ENCODE measurements at places on chromosomes 16 and 17. TPM values are rescaled to one million over a fixed set of nuclear protein-coding genes. Genes with fewer than 3 reads are reported as not detected.

PDILT gene
- not detected for total RNA-seq

CSF3 gene
- 20.6 TPM for total RNA-seq

ASGR1 gene
- not detected for total RNA-seq

KIAA0753 gene
- total RNA-seq = 6.3 TPM

KRT17 gene
- total RNA-seq = not detected

TBC1D3B gene
- total RNA-seq = 0.98 TPM

DNA sequence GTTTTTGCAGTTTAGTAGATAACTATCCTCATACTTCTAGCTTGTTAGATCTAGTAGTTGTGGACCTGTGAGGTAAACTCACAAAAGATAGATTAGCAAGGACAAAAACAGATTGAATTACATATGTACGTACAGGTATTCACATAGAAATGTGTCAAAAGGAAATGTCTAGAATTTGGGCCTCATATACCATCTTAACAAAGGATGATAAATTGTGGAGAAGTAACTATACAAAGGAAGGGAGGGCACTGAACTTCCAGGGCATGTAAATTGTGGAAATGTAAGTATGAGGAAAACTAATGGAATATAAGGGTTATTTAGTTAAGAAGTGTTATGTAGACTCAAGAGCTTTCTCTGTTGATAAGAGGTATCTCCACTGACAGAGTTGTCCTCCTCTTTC lies 477.3 kb downstream of the KCNJ2 start:
- no peak for DNase-seq
- H3K36me3 ChIP-seq = no peaks in the 10 kb centered on the region
- no peaks in the 10 kb centered on the region for H3K4me1 ChIP-seq
- H3K4me3 ChIP-seq = no peak overlapping the region

- DNase-seq = no peak
- H3K4me3 ChIP-seq = no peak overlapping the region
- H3K36me3 ChIP-seq = no peaks in the 10 kb centered on the region
- no peaks in the 10 kb centered on the region for H3K4me1 ChIP-seq
Observed at GRCh38 chr17:34154961-34155730, 99.9 kb upstream of the CCL2 start.

- DNase-seq = no peak
- no peaks in the 10 kb centered on the region for H3K27me3 ChIP-seq
- peak overlapping the region; percentile 42 for H3K4me3 ChIP-seq
- H3K27ac ChIP-seq = no peak overlapping the region
Observed at GRCh38 chr16:58337090-58337444, 42.2 kb upstream of the PRSS54 start.

GRCh38 chr17:81916234-81917001 lies 1.6 kb downstream of the SIRT7 start:
- DNase-seq = no peak
- peaks cover 42% of the 10 kb centered on the region for H3K4me1 ChIP-seq
- H3K36me3 ChIP-seq = no peaks in the 10 kb centered on the region
- no peak overlapping the region for H3K4me3 ChIP-seq
- no peak overlapping the region for H3K27ac ChIP-seq
- no peaks in the 10 kb centered on the region for H3K27me3 ChIP-seq

GRCh38 chr16:84324434-84325262 lies 30.0 kb downstream of the WFDC1 start:
- H3K27ac ChIP-seq = no peak overlapping the region
- peaks cover 7% of the 10 kb centered on the region for H3K27me3 ChIP-seq
- no peak overlapping the region for H3K4me3 ChIP-seq
- no peaks in the 10 kb centered on the region for H3K36me3 ChIP-seq

DNA sequence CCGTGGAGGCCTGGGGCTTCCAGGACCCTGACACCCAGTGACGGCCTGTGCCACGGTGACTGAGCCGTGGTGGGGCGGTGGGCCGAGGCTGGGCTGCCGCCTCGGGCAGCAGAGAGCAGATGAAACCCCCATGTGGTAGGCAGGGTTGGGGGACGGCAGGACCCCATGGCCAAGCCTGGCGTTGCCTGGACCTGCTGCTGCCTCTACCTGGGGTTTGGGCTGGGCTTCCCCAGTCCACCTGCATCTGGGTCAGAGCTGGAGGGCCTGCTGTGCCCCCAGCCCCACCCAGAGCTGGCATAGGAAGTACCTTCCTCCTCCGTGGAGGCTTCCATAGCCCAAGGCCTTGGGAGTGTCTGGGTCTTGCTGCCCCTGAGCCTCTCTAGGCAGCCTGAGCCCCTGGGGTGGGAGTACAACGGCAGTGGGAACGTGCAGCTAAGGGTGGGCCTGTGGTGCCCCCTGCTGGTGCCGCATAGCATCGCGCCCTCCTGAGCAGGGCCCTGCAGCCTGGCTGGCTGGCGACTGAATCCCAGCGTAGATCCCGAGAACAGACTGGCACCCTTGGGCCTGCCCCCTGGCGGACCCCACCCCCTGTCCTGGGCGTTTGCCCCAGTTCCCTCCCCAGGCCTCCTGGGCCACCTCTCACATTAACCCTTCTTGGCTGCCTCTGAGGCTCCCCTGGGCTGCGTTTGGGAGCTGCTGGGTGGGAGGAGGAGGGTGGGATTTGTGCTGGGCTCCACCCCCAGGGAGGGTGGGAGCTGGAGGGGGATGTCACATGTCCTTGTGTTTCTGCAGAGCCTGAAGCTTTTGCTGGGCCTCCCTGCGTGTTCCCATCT lies 12.6 kb upstream of the ATP6V0C start:
- H3K36me3 ChIP-seq = no peaks in the 10 kb centered on the region
- H3K27ac ChIP-seq = no peak overlapping the region
- peak overlapping the region; percentile 9 for H3K4me3 ChIP-seq
- H3K4me1 ChIP-seq = peaks cover 30% of the 10 kb centered on the region
- no peaks in the 10 kb centered on the region for H3K27me3 ChIP-seq

- no peak for DNase-seq
- no peak overlapping the region for H3K27ac ChIP-seq
- H3K4me1 ChIP-seq = no peaks in the 10 kb centered on the region
- H3K4me3 ChIP-seq = no peak overlapping the region
Observed at GRCh38 chr17:72110942-72111318, 9.9 kb upstream of the SOX9 start.

- H3K4me3 ChIP-seq = no peak overlapping the region
- no peak for DNase-seq
- H3K4me1 ChIP-seq = no peaks in the 10 kb centered on the region
- peaks cover 16% of the 10 kb centered on the region for H3K27me3 ChIP-seq
- no peak overlapping the region for H3K27ac ChIP-seq
- H3K36me3 ChIP-seq = no peaks in the 10 kb centered on the region
Observed at GRCh38 chr16:87621550-87621829, 19.2 kb downstream of the JPH3 start.

- DNase-seq = peak; percentile 28
- no peak overlapping the region for H3K4me3 ChIP-seq
- H3K36me3 ChIP-seq = no peaks in the 10 kb centered on the region
- H3K27me3 ChIP-seq = no peaks in the 10 kb centered on the region
Observed at GRCh38 chr16:47574091-47575054, 113.2 kb downstream of the PHKB start.

- H3K36me3 ChIP-seq = no peaks in the 10 kb centered on the region
- no peaks in the 10 kb centered on the region for H3K27me3 ChIP-seq
- no peak for DNase-seq
- H3K4me3 ChIP-seq = no peak overlapping the region
Observed at GRCh38 chr17:59111539-59111938, 4.9 kb upstream of the TRIM37 start.

GRCh38 chr17:35865412-35866340 lies 3.0 kb downstream of the HEATR9 start:
- DNase-seq = no peak
- H3K36me3 ChIP-seq = no peaks in the 10 kb centered on the region
- H3K27ac ChIP-seq = no peak overlapping the region
- H3K4me1 ChIP-seq = no peaks in the 10 kb centered on the region

GRCh38 chr17:79505199-79505598 lies 105.7 kb downstream of the RBFOX3 start:
- no peaks in the 10 kb centered on the region for H3K36me3 ChIP-seq
- no peaks in the 10 kb centered on the region for H3K4me1 ChIP-seq
- no peak overlapping the region for H3K27ac ChIP-seq
- H3K4me3 ChIP-seq = no peak overlapping the region
- H3K27me3 ChIP-seq = peaks cover 15% of the 10 kb centered on the region

DNA sequence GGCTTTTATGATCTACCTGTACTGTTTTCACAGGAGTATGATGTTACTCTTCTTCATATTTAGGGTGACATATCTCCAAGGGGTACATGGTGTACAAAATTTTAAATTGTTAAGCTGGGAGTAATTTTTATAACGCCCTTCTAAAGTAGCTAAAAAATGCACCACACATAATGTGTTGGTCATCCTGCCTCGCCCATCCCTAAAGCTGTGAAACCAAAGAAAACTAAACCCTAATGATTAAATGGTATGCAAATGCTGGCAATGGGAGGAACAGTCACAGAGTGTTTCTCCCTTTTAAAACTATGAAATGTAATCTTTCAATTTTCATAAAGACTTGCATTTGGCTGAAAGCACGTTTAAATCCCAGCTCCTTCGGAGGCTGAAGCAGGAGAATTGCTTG lies 2.0 kb upstream of the KRT24 start:
- no peaks in the 10 kb centered on the region for H3K36me3 ChIP-seq
- H3K27ac ChIP-seq = no peak overlapping the region
- no peak for DNase-seq
- H3K27me3 ChIP-seq = peaks cover 3% of the 10 kb centered on the region
- no peak overlapping the region for H3K4me3 ChIP-seq
- H3K4me1 ChIP-seq = no peaks in the 10 kb centered on the region

DNA sequence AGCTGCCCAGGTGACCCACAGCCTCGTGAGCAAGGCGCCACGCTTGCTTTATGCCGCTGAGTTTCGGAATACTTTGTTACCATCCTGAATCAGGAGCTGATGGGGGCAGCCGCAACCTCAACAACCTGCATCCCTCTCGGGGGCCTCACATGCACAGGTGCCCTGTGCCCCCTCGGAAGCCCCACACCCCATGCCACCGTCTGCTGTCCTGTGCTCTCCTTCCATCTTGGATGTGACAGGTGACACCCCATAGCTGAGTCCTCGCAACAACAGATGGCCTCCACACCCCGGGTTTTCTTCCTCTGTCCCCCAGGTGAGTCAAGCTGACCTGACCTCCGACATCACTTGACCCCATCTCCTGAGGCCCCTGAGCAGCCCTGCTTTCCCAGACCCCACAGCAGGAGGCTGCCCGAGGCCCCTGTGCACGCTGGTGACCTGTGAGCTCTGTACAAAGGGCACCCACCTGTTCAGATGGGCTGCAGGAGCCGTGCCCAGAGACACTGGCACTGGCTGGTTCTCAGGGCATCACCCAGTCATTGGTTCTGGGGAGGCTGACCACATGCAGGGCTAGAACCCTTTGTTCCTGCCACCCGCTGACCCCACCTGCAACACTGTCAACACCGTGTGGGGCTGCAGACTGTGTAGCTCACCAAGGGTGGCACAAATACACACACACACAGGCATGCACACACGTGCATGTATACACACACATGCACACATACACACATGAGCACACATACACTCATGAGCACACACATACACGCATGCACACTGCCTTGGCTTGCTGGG lies 57.7 kb downstream of the RMI2 start:
- no peak for DNase-seq
- no peaks in the 10 kb centered on the region for H3K27me3 ChIP-seq
- H3K36me3 ChIP-seq = no peaks in the 10 kb centered on the region

- no peak for DNase-seq
- no peak overlapping the region for H3K4me3 ChIP-seq
- H3K36me3 ChIP-seq = no peaks in the 10 kb centered on the region
- no peaks in the 10 kb centered on the region for H3K27me3 ChIP-seq
Observed at GRCh38 chr16:8458481-8459046, 131.7 kb downstream of the TMEM114 start.

Measured in gastrocnemius medialis (tissue), 4 donors.